Activated T-helper 1 cell treated with anti-CD3 and anti-CD28 coated beads, Interleukin-12 subunit alpha, Interleukin-12 subunit beta, Interleukin-2, Interleukin-4 antibody, amounts not matched to agents 30 ng/mL and 10 ng/mL and 1 ng/mL, durations not matched to agents 14 hours and 24 hours and 36 hours (primary cell): ENCODE measurements at places on chromosomes 2 and 18. TPM values are rescaled to one million over a fixed set of nuclear protein-coding genes. Genes with fewer than 3 reads are reported as not detected.

Gene FSHR
- not detected in 2 replicates for total RNA-seq

Gene ANKRD30B
- not detected in 2 replicates for total RNA-seq

Gene PLB1
- 0.75 and 1.2 TPM in 2 replicates for total RNA-seq

Gene LRPPRC
- 150 and 162 TPM in 2 replicates for total RNA-seq

Gene CSRNP3
- not detected in 2 replicates for total RNA-seq

Gene UGT1A5
- not detected in 2 replicates for total RNA-seq

Gene NTSR2
- not detected in 2 replicates for total RNA-seq

GRCh38 chr2:113212245-113213060 lies 38.7 kb downstream of the PSD4 start:
- no peak for DNase-seq

DNA sequence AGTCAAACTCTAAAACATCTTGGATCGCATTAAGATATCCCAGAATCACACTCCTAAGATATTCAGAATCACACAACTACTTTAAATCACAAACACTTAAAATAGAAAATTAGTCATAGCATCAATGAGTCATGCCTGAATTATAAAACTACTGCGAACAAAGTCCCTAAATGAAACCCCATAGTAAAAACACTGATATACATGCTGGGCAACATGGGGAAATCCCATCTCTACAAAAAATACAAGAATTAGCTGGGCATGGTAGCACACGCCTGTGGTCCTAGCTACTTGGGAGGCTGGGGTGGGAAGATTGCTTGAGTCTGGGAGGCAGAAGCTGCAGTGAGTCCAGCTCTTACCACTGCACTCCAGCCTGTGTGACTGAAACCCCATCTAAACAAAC lies 101.7 kb downstream of the COBLL1 start:
- no peak for DNase-seq

GRCh38 chr18:61039251-61039650 lies 294.0 kb upstream of the CDH20 start:
- no peak for DNase-seq

DNA sequence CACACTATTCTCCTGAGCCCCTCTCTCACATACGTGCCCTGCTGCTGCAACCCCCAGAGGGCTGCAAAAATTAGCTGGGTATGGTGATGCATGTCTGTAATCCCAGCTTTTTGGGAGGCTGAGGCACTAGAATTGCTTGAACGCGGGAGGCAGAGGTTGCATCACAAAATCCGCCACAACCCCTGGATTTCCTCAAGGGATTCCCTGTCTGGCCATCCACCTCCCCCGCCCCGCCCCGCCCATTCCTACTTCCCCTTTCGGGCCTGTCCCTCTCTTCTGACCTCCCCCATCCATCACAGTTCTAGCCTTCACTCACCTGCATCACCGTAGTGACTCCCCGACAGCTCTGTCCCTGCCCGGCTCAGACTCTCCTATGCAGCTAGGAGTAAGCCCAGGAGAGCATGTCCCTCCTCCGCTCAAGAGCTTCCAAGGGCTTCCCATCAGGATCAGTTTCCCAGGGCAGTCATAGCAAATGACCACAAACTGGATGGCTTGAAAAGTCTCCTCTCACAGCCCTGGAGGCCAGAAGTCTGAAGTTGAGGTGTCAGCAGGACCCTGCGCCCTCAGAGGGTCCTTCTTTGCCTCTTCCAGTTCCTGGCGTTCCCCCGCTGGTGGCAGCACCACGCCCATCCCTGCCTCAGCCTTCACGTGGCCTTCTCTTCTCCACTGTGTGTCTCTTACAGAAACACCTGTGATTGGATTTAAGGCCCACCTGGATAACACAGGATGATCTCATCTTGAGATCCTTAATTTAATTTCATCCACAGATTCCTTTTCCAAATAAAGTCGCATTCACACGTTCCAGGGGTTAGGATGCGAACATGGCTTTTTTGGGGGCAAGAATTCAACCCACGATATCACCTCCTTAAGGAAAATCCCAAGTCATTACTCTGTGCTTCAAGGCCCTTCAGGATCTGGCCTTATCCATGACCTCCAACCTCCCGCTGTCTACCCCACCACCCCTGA lies 58.5 kb downstream of the HS1BP3 start:
- no peak for DNase-seq

GRCh38 chr18:36887114-36887513 lies 58.2 kb downstream of the KIAA1328 start:
- DNase-seq, result no peak

DNA sequence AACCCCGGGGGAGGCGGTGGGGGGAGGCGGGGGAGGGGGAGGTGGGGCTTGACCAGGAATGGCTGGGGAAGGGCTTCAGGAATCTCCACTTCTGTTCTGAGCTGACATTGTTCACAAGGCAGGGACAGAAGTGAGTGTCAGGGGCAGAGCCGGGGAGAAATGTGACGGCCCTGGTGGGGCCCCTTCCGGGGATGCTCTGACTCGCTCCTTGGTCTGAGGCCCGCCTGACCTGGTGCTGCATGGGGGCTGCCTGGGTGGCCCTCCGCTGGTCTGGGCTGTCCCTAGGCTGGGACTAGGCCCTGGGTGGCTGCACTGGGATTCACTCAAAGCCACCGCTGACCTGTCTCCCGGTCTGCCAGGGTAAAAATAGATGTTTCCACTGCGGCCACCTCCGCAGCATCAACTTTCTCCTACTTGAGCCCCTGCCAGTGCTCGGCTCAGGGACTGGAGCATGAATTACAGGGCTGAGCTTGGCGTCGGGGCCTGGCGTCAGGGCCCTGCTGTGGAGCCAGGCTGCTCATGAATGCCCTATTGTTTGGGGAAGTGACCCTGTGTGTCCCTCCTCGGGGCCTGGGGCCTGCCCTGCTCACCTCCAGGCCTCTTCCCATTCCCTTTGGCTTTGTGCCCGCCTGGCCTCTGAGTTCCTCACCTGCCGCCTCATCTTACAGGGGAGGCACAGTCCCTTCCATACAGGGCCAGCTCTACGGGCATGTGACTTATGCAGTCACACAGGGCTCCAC lies 247.5 kb downstream of the DYSF start:
- DNase-seq, result no peak

DNA sequence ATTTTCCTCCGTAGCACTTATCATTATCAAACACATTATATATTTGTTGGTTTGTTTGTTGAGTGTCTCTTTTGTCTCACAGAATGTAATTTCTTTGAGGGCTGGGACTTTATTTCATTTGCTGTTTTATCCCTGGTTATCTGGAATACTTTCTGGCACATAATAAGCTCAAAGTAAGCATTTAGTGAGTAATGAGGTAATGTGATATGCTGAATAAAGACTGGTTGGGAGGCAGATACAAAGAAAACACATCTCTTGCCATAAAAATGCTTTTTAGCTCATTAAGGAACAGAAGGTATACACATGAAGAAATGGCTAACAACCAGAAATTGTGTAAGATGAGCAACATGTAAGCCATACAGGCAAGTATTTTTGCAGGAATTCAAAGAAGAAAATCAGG lies 1411.8 kb downstream of the LRP1B start:
- DNase-seq, result no peak

DNA sequence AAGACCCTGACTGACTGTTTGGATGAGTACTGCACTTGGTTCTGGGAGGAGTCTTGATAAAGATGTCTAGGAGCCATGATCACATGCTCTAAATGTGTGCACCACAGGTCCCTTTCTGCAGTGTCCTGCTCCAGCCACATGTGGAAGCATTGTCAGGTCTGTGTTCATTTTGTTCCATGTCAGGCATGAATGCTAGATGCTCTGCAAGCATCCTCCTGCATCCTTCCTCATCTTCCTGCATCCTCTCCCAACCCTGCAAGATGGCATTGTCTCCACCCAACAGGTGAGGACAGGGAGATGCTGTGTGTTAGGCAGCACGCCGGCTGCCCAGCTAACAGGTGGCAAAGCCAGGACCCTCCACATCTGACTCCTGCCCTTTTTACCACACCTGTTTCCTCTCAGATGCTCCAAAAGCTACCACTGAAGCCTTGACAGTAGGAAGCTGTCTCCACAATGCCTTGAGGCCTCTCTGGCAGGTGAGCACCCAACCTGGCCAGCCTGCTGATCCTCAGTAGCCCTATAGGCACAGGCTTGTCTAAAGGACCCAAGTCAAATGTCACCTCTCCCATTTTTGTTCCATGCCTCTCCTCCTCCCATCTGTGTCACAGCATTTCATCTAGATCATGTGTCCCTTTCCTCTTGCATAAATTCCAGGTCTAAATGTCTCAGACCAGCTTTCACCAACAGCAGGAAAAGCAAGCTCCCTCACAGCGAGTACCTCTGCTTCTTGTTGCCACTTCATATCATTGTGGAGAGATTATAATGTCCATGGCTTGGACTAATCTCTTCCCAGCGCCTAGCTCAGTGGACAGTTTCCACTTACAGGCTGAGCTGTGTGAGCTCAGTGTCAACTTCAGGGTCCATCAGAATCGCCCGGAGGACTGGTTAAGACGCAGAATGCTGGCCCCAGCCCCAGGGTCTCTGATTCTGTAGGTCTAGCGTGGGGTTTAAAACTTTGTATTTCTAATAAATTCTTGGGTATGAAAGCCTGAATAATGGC lies 55.0 kb downstream of the TMEM163 start:
- DNase-seq, result no peak

DNA sequence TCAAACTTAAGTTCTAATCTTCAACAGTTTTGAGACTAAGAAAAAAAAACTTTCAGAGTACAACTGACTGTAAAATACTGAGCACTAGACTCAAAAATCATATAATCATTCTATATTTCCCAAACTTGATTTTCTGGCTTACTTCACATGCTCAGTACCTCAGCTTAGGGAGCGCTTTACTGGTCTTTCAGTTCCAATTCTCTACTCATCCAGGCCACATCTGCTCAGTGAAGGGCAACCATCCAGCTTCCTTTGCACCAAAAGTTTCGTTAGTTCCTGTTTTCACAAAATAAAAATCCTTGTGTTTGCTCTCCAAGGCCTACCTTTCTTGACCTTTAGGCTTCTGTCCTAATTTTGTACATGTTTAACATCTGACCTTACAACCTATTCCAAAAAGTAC lies 287.6 kb upstream of the LRRTM1 start:
- DNase-seq, result no peak

- DNase-seq, result no peak
Observed at GRCh38 chr2:201904538-201905420, 98.4 kb downstream of the CDK15 start.
